ENCODE measurements at places on chromosomes 3 and 15.

- DNase-seq, result no peak
These were observed 382.1 kb upstream of the NR2F2 start for GRCh38 chr15:95948411-95948810.

DNA sequence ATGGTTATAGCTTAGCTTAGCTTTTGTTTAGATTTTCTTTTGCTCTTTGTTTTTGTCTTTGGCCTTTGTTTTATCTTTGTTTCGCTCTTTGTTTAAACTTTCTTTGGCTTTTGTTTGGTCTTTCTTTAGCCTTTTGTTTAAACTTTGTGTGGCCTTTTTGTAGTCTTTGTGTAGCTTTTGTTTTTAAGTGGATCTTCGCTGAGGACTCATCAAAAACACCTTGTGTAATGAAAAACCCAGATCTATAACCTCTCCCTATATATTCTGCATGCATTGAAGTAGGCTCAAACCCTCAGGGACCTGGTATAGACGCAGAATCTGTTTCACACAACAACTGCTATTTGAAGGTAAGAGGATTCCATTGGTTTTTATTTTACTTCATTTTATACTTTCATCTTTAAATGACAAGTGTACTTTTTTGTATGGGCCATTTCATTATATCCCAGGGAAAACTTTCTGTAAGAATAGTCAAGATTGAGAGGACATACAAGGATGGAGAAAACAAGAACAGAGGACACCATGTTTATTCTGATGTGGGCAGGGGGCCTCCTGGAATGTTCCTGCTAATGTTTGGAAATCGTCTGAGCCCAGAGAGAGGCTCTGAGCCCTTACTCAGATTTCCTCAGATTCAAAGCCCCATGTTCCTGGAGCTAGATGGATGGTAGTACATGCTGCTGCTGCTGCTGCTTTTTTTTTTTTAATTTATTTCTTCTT lies at the start of gene MOBP:
TSS of gene MOBP (plus strand) at position 287 of the 714 bp plus-strand sequence. CDS start 34,390 bp downstream, outside the sequence.
- no peak for DNase-seq

- no peak for DNase-seq
These were observed 15.3 kb upstream of the FMN1 start for GRCh38 chr15:33209575-33210481.

DNA sequence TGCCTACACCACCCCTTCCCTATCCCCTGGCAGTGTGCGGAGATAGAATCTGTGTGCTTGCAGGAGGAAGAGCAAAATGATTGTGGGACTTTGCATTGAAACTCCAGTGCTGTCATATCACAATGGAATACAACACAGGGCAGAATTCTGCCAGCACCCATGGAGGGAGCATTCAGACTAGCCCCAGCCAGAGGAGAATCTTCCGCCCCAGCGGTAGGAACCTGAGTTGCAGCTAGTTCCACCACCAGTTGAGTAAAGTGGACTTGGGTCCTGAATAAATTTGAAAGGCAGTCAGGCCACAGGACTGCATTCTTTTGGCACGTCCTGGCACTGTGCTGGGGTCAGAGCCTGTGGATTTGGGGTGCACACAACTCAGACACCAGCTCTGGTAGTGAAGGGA lies 27.5 kb downstream of the NCBP2 start:
- no peak for DNase-seq

GRCh38 chr3:4565809-4566501 lies 72.8 kb downstream of the ITPR1 start:
- no peak for DNase-seq

- no peak for DNase-seq
These were observed 77.1 kb downstream of the USP13 start for GRCh38 chr3:179729981-179730380.

DNA sequence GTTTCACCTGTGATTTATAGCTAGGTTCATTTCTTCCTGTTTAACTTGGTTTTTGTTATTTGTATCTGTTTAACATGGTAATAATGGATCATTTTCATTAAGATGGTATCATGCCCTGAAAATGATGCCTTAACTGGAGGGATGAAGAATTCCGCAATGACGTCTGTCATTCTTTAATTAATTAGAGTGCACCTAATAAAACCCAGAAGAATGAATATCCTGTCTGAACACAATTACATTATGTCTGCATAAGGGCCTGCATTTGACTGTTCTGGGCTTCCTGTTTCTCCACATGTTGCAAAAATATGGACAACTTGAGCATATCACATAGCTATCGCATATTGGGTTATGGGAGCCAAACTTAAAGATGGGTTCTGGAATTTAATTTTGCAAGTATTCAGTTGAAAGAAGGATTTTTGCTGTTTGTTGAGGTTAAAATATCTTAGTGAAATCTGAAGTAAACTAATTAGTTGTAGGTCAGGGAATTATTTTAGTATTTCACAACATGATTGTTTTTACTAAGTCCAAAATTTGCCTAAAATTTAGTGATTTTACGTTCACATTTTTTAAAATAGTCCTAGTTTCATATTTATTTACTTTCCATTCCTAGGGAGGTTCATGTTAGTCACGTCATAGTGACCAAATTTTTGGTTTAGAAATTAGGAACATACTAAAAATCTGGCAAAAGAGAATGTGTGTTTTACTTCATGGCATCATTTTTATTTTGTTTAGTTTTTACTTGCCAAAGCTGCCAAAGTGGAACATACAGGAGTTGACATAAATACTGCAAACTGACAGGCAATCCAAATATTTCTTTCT lies 321.0 kb upstream of the TGFBR2 start:
- no peak for DNase-seq

- DNase-seq, result no peak
These were observed 57.4 kb upstream of the DIPK2A start for GRCh38 chr3:143914257-143914656.

DNA sequence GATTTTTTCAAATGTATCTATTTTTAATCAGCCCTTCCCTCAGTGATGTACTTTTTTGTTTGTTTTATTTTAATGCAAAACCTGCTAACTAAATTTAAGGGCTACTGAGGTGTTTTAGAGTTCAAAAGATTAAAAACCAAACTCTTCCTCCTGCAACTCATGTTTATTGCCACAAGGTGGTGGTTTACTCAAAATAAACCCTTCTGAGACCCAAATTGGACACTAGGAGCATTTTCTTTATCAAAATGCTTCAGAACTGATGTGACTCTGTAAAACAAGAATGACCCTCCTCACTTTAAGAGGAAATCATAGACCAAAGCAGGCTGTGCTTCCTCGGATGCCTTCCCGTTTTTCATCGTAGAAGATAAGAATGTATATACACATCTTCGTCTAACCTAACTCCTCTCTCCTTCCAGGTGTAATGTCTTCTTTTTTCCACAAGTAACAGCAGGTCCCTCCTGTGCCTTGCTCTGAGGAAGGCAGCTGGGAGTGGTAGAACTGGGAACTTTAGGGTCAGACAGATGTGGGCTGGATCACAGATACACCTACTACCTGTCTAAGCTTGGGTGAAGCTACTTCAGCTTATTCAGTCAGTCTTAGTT lies 2.9 kb upstream of the NME9 start:
- DNase-seq, result peak; percentile 29

- DNase-seq, result peak; percentile 89
These were observed 21.8 kb upstream of the SLC25A38 start for GRCh38 chr3:39361252-39361927.

DNA sequence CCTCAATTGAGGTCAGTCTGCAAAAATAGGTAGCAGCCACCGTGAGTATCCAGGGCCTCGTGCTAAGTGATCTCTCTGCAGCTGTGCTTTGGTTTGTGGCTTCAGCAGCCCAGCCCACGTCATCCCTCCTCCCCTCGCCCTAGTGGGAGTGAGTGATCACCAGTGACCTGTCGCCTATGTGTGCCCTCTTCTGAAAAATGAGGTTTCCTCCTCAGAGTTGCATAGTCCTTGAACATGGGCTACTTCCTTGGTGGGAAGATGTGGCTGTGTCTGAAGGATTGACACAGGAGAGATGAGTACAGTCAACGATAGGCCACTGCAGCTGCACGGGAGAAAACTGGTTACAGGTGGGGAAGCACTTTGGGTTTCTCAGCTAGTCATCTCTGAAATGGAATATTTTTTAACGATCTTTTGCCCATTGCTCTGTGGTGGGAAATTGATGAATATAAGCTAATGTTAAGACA lies 144.8 kb upstream of the BHLHE40 start:
- peak; percentile 77 for DNase-seq

- DNase-seq, result no peak
These were observed 122.5 kb downstream of the VGLL4 start for GRCh38 chr3:11521167-11521566.

- DNase-seq, result no peak
These were observed 576.1 kb downstream of the PDCD6IP start for GRCh38 chr3:34374521-34374920.

GRCh38 chr3:49717211-49717958 lies 2.1 kb downstream of the AMIGO3 start:
- no peak for DNase-seq

GRCh38 chr3:131147534-131147933 lies 120.9 kb downstream of the NEK11 start:
- DNase-seq, result no peak

DNA sequence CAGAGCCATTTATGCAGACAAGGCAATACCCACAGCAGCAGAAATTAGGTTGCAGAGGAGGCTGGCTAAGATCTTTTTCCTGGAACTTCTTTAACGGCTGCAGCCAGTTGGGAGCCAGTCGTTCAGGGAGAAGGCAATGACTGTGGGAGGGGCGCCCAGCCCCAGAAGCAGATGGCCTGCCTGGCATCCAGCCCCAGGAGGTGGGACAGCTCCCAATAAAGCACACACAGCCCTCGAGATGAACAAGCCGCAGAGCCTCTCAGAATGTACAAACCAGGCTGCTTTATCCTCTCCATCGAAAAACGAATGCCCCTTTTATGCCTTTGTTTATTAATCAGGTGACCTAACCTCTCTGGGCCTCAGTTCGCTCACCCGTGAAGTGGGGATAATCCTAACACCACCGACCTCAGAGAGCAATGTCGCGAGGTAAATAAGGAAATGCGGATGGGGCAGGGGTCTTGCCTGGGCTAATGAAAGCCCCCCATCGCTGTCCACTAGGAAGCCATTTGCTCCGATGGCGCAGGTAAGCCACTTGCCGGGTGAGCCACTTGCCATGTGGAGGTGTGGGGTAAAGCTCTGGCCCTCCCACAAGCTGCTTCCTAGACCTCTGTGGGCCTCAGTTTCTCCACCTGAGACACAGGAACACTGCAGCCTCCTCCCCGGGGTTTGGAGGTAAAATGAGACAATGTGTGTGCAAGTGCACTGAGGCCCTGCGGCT lies 35.8 kb downstream of the MGLL start:
- no peak for DNase-seq

- no peak for DNase-seq
These were observed 1.4 kb downstream of the P2RY12 start for GRCh38 chr3:151383111-151383510.

DNA sequence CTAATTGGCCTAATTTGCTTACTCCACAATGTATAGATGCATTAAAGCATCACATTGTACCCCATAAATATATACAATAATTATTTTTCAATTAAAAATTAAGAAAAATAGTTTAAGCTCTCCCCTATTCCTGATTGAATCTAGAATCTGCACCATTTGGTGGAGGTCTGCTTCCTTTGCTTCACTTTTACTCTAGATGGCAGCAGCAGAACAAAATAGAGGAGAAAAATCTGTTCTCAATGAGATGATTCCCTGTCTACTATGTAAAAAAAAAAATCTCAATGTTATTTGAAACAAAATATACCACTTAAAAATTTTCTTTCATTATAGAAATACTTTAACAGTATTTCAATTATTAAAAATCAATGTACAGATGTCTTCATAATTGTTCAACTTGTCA lies 109.6 kb upstream of the FXR1 start:
- DNase-seq, result peak; percentile 6

DNA sequence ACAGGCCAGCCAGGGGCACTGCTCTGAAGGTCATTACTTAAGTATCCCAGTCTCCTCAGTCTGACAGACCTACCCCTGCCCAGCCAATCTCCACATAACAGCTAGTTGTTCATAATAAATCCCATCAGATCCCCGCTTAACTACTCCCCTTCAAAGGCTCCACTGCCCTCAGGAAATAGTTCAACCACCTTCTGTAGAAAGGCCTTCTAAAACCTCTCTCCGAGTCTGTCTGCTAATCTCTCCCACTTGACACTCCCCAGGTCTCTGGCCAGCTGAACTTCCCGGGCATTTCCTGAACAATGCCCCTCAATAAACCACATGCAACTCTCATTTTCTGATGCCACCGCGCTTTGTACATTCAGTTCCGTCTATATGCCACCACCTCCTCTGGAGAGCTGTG lies 6.0 kb downstream of the PRC1 start:
- DNase-seq, result no peak

DNA sequence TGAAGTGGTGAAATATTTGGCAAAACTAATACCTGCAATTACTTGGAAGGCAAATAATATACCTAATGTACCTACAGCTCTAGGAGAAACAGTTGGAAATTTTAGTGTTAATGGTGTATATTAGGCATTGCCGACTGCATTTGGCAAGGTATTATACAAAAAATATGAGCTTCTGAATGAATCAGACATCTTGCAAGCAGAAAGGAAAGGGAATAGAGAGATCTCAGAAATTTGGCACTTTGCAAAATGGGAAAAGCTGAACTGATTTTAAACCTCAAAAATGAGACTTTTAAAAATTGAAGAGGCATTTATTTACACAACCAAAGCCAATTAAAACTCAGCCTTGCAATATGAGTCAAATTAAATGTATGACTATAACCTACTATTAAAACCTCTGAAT lies 40.2 kb upstream of the C15orf61 start:
- DNase-seq, result no peak

DNA sequence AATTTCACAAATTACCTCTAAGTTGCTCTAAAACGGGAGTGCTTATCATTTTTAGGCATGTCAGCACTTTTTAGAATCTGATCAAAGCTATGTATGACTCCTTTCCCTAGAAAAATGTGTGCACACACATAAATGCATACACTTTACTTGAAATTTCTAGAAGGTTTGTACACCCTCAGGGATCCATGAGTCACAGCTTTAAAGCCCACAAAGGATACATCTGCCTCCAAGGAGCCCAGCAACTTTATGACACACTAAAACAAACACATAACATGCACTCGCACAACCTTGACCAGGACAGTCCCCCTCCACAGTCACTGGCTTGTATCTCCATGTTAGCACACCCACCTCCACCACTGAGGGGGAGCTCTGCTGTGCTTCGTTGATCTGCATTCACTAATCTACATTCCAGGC lies 722.0 kb upstream of the CFAP20DC start:
- no peak for DNase-seq

DNA sequence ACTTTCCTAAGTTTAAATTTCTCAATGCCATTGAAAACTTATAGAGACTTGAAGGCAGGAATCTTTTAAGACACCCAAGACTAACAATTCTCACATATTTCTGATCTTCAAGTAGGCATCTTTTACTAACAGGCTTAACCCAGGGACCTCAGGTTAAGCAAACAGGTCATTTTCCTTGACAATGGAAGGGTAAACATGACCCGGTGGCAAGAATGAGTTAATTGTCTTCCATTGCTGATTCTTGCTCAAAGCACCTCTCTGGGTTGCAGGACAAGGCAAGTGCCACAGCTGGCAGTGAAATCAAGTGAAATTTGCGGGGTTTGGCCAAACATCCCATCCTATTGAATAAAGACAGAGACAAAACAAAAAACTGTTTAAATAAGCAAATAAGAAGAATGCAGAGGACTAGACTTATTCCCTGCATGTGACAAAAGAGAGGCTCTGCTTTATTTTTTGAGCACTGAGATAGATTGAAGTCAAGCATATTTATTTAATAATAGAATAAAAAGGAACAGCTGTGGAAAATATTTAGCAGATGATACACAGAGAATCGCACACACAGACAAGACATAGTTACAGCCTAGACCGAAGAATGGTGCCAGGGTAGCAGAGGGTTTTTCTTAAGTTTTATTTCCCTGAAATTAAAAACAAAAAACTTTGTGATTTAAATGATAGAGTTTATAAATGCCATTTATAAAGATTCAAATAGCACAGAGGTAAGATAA lies 56.0 kb upstream of the MITF start:
- DNase-seq, result no peak

GRCh38 chr15:77528290-77528967 lies 104.3 kb downstream of the LINGO1 start:
- no peak for DNase-seq

All from Jurkat, Clone E6-1 (cell line).